ENCODE measurements at places on chromosomes 4 and X.
A peak's percentile ranks its signal among the peaks of the same experiment; 100 is the strongest.

GRCh38 chr4:124278477-124278876 is 434.1 kb downstream of the ANKRD50 start:
- no peak for DNase-seq

DNA sequence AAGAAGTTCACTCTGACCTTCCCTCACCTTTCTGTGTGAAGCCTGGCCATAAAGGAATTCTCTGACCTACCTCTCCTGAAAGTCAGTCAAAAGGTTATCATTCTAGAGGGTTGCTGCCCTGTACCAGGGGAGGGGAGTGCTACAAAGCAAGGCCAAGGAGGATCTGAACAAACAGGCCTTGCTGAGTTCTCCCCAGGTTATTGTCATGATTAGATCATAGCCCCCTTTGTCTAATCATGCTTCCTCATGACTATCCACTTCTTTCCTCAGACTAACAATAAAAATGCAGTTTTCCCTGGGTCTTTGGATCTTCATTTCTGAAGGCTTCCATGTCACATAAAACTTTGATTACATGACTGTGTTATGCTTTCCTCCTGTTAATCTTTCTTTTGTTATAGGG is 472.0 kb downstream of the IQCM start:
- no peak for DNase-seq

- DNase-seq: no peak
These were observed 16.6 kb downstream of the ENPEP start for GRCh38 chr4:110492522-110492921.

DNA sequence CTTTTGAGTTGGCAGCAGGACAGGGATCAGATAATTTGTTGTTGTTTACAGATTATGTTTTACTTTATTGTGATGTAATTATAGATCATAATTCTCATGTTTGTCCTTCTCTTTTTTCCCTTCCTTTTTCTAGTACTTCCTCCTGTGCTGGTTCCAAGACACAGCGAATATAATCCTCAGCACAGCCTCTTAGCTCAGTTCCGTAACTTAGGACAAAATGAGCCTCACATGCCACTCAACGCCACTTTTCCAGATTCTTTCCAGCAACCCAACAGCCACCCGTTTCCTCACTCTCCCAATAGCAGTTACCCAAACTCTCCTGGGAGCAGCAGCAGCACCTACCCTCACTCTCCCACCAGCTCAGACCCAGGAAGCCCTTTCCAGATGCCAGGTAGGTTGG is 58.0 kb downstream of the SMAD1 start:
- no peak for DNase-seq

DNA sequence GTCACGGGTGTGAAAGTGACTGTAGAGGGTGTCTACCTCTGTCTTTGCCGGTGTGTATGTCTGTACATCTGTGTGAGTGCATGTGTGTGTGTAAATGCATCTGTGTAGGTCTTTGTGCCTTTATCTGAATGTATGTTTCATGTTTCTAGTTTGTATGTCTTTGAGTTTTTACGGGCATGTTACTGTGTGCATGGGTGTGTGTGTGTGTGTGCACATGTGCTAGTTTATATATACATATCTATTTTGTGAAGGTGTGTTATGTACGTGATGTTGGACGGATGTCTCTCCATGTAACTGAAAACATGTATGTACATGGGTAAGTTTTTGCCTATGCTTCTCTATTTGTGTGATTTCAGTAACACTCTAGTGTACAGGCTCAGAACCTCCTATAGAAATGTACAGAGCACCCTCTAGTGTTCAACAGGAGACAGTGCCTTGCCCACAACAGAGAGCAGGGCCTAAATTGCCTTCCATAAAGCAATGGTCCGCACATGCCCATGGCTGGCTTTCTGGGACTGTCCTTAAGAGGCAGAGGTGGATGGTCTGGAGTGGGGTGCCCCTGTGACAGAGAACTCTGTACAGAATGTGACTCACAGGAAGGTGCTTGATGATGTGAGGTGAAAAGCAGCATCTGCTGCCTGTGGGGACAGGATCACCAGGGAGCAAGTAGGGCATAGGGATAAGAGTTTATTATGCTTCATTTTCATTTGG is 343.5 kb downstream of the RAPGEF2 start:
- DNase-seq: peak; percentile 59

DNA sequence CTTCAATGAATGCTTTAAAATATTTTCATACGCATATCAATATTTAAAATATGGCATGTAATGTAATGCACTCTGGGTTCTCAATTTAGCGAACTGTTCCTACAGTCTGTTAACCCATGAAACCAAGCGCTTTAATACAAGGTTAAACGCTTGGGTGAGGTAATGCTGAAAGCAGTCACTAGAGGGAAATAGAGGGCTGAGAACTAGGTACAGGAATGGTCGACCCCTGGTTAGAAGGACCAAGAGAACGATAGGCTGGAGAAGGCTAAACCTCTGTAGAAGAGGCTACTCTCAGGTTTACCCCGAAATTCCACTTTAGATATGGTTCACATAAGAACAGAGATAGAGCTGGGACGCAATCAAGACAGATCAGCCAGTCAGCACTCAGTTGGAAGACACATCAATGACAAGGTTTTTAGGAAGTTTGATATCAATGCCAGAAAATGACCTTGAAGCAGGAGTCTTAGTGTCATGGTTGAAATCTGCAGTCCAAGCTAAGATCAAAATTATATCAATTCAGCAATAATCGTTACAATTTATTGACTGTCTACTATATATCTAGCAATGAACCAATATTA is 26.9 kb downstream of the ARSJ start:
- DNase-seq: no peak

GRCh38 chrX:24387724-24388123 is 27.3 kb downstream of the SUPT20HL1 start:
- DNase-seq: no peak

GRCh38 chr4:61666244-61666643 is 466.1 kb downstream of the ADGRL3 start:
- DNase-seq: peak; percentile 15

DNA sequence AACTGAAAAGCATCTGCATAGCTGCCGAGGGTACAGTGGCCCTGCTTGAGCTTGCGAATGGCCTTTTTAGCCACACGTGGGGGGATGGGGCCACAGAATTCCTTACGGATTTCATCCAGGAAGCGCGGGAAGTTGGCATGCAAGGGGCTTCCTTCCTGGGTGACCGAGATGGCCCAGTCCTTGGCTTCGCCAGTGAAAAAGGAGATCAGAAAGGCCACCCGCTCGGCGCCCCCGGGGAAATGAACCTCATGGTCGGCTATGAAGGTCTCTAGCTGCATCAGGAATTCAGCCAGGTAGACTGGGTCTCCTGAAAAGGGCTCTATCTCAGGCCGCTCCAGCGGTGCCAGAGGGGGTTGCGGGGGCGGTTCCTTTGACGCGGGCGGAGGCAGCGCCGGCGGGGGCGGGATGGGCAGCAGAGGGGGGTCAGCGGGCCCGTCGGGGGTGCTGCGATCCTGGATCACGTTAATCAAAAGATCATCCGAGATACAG is 909 bp downstream of the RTL5 start:
- no peak for DNase-seq

DNA sequence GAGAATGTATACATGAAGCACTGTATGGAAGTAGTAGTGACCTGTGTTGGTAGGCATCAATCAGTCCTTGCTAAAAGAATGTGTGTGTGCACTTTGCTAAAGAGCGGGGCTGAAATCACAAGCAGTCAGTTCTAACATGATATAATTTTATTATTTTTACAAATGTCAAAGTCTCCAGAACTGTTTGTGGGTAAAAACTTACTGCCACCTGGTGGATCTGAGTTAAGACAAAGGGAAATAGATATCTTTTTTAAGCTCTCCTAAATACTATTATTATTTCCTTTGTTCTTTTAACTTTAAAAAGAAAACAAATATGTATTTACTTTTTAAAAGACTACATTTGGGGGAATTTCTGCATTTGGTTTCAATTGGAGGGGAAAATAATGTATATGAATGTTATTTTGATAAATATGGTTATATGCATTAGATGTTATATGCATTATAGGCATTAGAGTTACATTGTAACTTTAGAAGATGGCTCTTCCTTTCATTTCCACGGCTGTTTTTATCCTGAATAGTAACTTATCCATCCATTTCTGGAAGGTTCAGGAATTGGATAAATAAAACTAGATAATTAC is 7.8 kb upstream of the CLOCK start:
- peak; percentile 28 for DNase-seq

DNA sequence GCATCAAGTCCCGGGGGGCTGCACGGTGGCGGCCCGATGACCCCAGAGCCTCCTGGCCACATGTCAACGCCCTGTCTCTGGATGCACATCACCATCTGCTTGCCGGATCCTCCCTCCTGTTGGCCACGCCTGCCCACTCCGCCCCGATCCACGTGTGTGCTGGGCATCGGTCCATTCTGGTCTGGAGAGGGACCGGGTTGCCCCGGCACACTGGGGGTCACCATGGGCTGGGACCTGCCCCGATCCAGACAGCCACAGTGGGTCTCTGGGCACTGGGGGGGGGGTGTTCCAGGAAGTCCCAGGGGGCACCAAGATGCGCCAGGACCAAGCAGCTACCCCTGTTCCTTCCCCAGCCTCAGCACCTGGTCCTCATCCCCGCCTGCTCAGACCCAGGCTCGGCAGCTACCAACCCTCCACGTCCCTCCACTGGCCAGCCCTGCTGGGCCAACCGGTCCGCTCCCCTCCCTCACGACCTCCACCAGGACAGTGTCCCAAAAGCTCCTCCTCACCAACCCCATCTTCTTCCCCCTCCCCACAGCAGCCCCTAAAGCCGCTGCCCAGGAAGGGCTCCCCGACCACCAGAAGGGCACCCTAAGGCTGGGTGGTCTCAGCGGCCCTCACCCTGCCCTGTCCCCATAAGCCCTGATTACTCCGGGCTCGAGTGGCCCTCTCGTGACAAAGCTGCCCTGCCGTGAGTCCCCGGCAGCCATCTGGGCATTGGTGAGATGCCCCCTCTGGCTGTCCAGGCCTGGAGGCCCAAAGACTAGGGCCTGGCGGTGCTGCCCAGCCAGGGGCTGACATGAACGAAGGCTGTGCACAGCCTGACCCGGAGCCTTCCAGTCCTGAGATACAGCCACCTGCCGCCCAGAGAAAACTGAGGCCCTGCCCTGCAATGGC is 4.6 kb downstream of the CTBP1 start:
- DNase-seq: no peak

DNA sequence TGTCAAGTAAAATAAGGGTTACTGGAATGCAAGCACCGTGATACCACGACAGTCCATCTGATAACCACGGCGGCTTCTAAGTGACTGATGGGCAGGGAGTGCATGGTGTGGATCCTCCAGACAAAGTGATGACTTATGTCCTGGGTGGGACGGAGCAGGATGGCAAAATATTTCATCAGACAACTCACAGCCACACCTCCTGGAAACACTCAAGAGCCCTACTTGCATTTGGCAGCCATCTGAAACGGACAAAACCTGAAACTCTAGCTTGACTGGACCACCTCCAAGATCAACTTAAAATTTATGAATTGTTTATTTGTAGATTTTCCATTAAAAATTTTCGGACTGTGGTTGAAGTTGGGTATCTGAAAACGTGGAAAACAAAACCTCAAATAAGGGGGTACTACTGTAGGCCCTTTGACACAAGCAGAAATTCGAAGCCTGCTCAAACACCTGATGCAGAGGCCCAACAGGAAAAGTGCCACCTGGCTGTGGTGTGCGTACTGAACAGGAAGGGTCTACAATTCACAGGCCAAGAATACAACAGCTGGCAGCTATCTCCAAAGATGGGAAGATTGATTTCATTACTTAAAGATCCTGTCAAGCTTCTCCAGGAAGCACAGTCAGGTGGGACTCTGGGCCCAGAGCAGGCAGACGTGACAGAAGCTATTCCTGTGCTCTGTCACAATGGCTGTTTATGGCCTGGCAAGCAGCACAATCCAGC is 26.0 kb downstream of the LRIT3 start:
- DNase-seq: no peak

DNA sequence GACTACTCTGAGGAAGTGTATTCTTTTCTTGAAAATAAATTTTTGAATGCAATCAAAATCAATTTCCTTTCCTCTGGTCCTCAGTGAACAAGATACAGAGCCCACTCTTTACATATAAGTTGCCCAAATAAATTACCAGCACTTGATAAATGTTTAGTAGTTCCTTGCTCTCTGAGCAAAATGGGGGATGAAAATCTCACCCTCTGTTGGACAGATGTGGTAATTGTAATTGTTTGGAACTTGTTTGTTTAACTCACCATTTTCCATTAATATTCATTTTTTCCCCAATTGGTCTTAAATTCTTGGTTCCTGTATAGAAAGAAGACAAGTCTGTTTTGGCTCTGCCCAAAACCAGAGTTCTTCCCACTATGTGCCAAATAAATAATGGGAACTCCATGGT is 146.3 kb downstream of the LDB2 start:
- DNase-seq: no peak

DNA sequence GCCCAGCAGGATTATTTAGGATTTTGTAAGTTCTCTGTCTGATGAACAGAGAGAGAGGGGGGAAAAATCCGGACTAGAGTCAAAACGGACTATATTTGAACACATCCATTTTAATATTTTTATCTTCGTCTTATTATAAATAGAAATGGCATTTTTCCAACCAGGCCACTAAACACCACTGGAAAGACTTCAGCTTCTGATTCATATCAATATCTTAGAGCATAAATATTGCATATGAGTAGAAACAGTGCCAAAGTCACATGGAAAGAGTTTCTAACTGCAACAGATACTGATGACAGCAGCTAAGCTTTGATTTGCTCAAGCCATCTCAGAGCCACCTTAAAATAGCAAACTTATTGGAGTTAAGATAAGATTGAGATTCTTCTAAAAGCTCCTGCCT is 456 bp downstream of the PPARGC1A start:
- no peak for DNase-seq

DNA sequence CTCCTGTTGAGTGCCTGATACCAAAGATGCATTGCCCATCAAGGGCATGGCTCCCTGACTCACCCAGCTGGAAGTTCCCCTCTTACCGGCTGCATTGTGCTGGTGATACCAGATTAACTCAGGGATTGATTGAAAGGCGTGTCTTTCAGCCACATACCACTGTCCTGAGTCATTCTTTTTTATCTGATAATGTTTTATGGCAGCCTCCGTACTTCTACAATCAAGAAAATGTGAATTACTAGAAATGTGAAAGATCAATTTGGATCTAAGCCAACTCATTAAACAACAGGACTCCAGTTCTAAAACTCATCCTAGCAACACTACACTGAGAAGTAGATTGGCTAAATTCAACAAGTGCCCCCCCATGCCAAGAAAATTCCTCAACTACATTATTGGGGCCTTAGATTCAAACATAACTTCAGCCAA is 40.0 kb downstream of the TXK start:
- DNase-seq: no peak

- peak; percentile 2 for DNase-seq
These were observed 346.6 kb downstream of the CENPC start for GRCh38 chr4:67198727-67199126.

DNA sequence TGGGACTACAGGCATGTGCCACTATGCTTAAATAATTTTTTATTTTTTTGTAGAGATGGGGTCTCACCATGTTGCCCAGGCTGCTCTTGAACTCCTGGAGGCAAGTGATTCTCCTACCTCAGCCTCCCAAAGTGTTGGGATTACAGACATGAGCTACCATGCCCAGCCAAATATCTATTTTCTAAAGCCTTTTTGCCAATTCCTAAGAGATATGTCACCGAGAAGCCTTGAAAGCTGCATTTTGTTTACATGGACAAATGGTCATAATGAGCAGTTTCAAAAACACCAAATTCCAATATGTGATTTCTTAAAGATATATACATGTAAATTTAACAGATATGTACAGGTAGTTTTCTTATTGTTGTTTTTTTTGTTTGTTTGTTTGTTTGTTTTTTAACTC is 33.0 kb upstream of the PGRMC2 start:
- DNase-seq: no peak

Measured in hindlimb muscle (tissue), 1 donor.